Effector memory CD4-positive, alpha-beta T cell (primary cell): ENCODE measurements at places on chromosomes 5 and 9.

GRCh38 chr9:90616806-90617205, 25.8 kb downstream of the DIRAS2 start:
- no peaks in the 10 kb centered on the region for H3K4me1 ChIP-seq
- H3K27me3 ChIP-seq: no peaks in the 10 kb centered on the region
- no peak for DNase-seq
- no peak overlapping the region for H3K27ac ChIP-seq
- H3K36me3 ChIP-seq: no peaks in the 10 kb centered on the region
- H3K4me3 ChIP-seq: no peak overlapping the region

DNA sequence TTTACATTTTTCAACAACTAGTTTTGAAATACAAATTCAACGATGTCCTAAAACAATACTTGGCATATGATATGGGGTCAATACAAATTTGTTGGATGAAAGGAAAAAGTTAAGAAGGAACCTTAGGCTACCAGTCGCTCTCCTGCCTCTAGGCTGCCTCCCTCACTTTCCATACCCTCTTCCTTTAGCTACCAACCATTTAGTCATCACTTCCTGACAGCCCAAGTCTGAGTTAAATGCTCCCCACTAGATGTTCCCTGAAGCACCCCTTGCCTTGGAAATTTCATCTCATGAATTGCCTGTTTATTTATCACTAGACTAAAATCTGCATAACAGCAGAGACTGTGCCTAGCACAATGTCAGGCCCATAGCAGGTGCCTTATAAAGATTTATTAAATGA, 2.7 kb upstream of the LARS1 start:
- H3K4me3 ChIP-seq: no peak overlapping the region
- no peaks in the 10 kb centered on the region for H3K36me3 ChIP-seq
- no peaks in the 10 kb centered on the region for H3K27me3 ChIP-seq
- H3K27ac ChIP-seq: no peak overlapping the region
- H3K4me1 ChIP-seq: peaks cover 4% of the 10 kb centered on the region

- no peak overlapping the region for H3K27ac ChIP-seq
- no peak overlapping the region for H3K4me3 ChIP-seq
- peaks cover 6% of the 10 kb centered on the region for H3K4me1 ChIP-seq
- H3K27me3 ChIP-seq: no peaks in the 10 kb centered on the region
- H3K36me3 ChIP-seq: peaks cover 6% of the 10 kb centered on the region
These were observed 68.5 kb downstream of the KLHL3 start for GRCh38 chr5:137667341-137667740.

- peak overlapping the region; percentile 60 for H3K4me3 ChIP-seq
- DNase-seq: no peak
- H3K27me3 ChIP-seq: peaks cover 8% of the 10 kb centered on the region
- H3K36me3 ChIP-seq: no peaks in the 10 kb centered on the region
- H3K4me1 ChIP-seq: peaks cover 15% of the 10 kb centered on the region
- no peak overlapping the region for H3K27ac ChIP-seq
These were observed 366 bp downstream of the EPB41L4A start for GRCh38 chr5:112418659-112419163.

GRCh38 chr9:37001459-37001858, 32.6 kb downstream of the PAX5 start:
- H3K36me3 ChIP-seq: no peaks in the 10 kb centered on the region
- peaks cover 19% of the 10 kb centered on the region for H3K27me3 ChIP-seq
- DNase-seq: no peak
- H3K4me1 ChIP-seq: peaks cover 5% of the 10 kb centered on the region
- H3K4me3 ChIP-seq: no peak overlapping the region
- no peak overlapping the region for H3K27ac ChIP-seq

DNA sequence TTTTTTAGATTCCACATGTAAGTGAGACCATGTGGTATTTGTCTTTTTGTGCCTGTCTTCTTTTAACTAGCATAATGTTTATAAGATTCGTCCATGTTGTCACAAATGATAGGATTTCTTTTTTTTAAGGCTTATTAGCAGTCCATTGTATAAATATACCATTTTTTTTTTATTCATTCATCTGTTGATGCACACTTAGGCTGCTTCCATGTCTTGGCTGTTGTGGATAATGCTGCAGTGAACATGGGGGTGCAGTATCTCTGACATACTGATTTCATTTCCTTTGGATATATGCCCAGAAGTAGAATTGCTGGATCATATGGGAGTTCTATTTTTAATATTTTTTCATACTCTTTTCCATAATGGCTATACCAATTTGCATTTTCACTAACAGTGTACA, 48.7 kb downstream of the KIAA1958 start:
- no peaks in the 10 kb centered on the region for H3K27me3 ChIP-seq
- no peak for DNase-seq
- H3K4me1 ChIP-seq: no peaks in the 10 kb centered on the region
- no peak overlapping the region for H3K4me3 ChIP-seq

- no peak overlapping the region for H3K27ac ChIP-seq
- H3K27me3 ChIP-seq: no peaks in the 10 kb centered on the region
- no peaks in the 10 kb centered on the region for H3K36me3 ChIP-seq
- H3K4me1 ChIP-seq: no peaks in the 10 kb centered on the region
These were observed 271.7 kb upstream of the TLE4 start for GRCh38 chr9:79300068-79300467.

GRCh38 chr5:78912085-78912771, 72.9 kb downstream of the ARSB start:
- no peaks in the 10 kb centered on the region for H3K36me3 ChIP-seq
- no peak overlapping the region for H3K4me3 ChIP-seq
- H3K4me1 ChIP-seq: no peaks in the 10 kb centered on the region
- no peak for DNase-seq
- H3K27me3 ChIP-seq: no peaks in the 10 kb centered on the region
- no peak overlapping the region for H3K27ac ChIP-seq
